ENCODE measurements at places on chromosomes 5 and 9.
A peak's percentile ranks its signal among the peaks of the same experiment; 100 is the strongest.

DNA sequence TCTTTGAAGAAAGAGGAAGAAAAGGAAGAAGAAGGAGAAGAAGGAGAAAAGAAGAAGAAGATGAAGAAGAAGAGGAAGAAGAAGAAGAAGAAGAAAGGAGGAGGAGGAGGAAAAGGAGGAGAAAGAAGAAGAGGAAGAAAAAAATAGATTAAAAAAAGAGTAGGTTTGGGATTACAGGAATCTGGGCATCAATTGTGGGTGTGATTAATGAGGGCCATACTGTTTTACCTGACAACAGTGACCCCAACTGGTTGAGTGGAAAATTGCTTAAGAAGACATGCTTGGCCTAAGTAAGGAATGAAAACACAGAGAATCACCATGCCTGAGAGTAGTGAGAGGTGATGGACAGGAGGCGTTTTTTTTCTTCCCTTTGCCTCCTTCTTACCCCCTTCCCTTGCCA lies 114.6 kb downstream of the FAM170A start:
- peak; percentile 5 for DNase-seq

- DNase-seq = no peak
Measured at GRCh38 chr9:137173796-137174664, 2.2 kb upstream of the TMEM210 start.

- DNase-seq = peak; percentile 63
Measured at GRCh38 chr9:81849631-81850259, 78.5 kb upstream of the SPATA31D4 start.

- DNase-seq = no peak
Measured at GRCh38 chr5:115363879-115364278, 67.4 kb upstream of the CCDC112 start.

- DNase-seq = peak; percentile 38
Measured at GRCh38 chr5:141806626-141807025, 71.6 kb downstream of the PCDH1 start.

All from dermis blood vessel endothelial cell (primary cell).